ENCODE measurements at places on chromosomes 13 and 19. TPM values are rescaled to one million over a fixed set of nuclear protein-coding genes. Genes with fewer than 3 reads are reported as not detected.

Gene SIGLECL1
- not detected for total RNA-seq

Gene CADM4
- total RNA-seq = 0.19 TPM

Gene ZNF296
- 3.4 TPM for total RNA-seq

Gene ZNF724
- 4.2 TPM for total RNA-seq

Gene MZT1
- total RNA-seq = 10.0 TPM

Gene SGCG
- total RNA-seq = not detected

GRCh38 chr13:113948034-113948742 is 25.7 kb downstream of the C13orf46 start:
- no peak for DNase-seq

DNA sequence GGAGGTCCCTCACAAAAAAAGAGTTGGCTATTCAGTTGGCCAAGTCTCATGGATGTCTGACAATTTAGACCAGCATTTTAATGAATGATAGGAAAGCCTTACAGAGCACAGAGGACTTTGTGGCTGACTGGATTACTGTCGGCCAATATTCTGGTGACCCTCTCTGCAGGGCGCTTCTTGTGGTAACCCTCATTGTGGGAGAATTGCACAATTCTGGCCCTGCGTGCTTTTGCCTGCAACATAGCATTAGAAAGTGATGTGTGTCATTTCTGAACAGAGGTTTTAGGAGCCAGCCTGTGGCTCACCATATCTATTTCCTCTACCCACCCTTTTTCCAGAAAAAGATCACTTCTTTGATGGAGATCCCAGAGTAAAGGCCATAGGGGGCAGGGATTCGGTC is 71.4 kb downstream of the EFNB2 start:
- DNase-seq = no peak

GRCh38 chr19:35123573-35123972 is 8.0 kb downstream of the FXYD3 start:
- DNase-seq = no peak

DNA sequence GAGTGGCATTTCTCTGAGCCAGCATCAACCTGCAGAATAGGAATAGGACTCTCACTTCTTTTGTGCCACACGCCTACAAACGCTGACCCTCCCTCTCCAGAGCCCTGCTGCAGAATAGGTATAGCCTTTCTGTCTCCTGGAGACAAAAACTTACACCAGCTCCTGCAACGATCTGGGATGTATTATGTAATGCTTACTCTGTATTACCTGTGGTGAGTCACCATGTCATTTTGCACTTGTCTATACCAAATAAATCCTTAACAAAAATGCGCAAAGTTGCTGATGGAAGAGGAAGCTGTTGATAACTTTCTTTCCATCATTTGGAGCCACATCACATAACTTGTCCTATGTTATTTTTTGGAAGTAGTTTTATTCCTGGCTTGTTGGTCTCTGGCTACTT is 155.8 kb upstream of the FNDC3A start:
- no peak for DNase-seq

- DNase-seq = no peak
Observed at GRCh38 chr13:46757640-46758039, 39.3 kb downstream of the ESD start.

DNA sequence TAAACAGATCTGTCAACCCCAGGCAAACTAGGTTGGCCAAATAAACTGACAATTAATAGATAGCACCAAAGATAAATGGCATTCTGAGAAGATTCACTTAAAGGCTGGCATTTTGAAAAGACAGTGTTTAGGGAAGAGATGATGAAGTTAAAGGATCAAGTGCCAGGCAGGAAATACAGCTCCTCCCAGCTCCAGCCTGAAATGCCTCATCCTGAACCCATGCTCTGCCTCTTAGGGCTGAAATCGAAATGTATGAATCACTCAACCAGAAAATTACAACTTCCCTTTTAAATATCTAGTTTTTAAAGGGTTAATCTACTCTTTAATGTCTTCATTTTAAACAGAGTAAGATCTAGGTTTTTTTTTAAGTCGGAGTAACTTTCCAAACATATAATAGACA is 171.2 kb upstream of the UBL3 start:
- DNase-seq = no peak

DNA sequence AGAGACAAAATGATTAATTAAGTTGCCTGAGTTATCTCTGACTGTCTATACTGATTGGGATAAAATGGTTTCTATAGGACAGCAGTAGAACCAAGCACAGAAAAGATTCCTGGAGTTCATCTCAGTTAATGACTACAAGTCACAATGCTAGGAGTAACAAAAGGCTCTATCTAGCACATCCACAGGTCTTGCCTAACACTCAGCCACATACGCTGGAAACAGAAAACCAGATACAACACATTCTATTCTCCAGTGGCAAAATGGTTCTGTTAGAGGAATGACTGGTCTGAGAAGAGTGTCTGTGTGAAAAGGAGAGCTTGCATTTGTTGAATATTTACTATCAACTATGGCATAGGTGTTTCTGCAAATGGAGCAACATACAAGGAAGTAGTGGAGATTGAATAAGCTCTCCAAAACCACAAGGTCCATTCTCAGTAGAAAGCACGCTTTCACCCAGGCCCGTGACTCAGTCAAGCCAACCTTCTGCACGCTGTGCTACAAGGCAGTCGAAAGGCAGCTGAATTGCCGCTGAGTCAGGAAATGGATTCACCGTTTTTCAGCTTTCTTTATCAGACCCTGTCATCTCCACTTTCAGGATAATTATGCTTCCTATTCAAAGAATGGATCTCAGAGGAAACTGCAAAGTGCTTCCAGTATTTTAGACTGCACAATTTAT is 761.5 kb downstream of the EFNB2 start:
- DNase-seq = no peak

DNA sequence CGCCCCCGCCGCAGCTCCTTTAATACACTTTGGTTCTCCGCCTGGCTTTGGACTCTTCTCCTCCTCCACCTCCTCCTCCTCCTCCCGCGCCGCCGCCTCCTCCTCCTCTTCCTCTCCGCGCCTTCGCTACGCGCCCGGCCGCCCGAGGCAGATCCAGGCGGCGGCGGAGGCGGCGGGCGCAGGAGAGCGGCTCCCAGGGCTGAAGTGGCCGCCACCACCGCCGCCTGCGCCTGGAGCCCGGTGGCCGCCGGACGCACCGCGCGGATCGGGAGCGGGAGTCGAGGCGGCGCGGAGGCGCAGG is at the start of gene ZIC2:
ZIC2 (plus strand) TSS at position 50 of the 301 bp plus-strand sequence. CDS start 281 bp downstream, outside the sequence.
- DNase-seq = no peak

- DNase-seq = no peak
Observed at GRCh38 chr13:112210371-112210770, 143.4 kb downstream of the SOX1 start.

GRCh38 chr19:1355568-1356507 is 27.9 kb upstream of the NDUFS7 start:
- no peak for DNase-seq
